ENCODE measurements at places on chromosomes 4 and X. TPM values are rescaled to one million over a fixed set of nuclear protein-coding genes. Genes with fewer than 3 reads are reported as not detected.

Gene GAGE12F
- polyA plus RNA-seq: not detected

Gene UGT2B17
- polyA plus RNA-seq: not detected

Gene ADGRL3
- 19.5 TPM for polyA plus RNA-seq

Gene CENPI
- 5.1 TPM for polyA plus RNA-seq

Gene UNC5C
- 0.46 TPM for polyA plus RNA-seq

Gene CYBB
- polyA plus RNA-seq: 17.6 TPM

Gene ZNF41
- 10.2 TPM for polyA plus RNA-seq

Gene GRIA2
- polyA plus RNA-seq: 5.9 TPM

Gene SHROOM4
- 4.3 TPM for polyA plus RNA-seq

Gene CLDN2
- polyA plus RNA-seq: 0.75 TPM

Gene CRMP1
- polyA plus RNA-seq: 19.4 TPM

Gene MOB1B
- polyA plus RNA-seq: 32.1 TPM

DNA sequence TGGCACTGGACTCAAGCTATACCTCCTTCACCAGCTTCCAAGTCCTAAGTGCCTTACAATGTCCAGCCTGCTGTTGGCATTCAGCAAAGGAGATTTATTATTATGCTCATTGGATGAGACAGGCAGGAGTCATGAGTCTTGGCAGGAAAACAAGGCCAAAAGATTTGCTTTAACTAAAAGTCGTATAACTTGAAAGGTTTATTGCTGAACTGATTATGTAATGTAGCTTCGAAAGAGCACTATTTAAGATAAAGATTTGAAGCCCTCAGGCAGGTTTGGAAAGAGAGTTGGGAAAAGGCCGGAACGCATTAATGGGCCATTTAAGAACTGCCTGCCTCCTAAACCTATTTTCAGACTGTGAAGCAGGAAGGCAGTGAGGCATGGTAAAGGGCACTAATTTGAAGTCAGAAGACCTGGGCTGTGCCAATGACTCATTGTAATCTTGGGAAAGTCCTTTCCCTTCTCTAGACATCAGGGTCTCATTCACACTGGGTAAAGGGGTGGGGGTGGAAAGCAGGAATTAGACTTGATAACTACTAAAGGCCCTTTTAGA is 280.5 kb upstream of the EDA2R start:
- DNase-seq: no peak

DNA sequence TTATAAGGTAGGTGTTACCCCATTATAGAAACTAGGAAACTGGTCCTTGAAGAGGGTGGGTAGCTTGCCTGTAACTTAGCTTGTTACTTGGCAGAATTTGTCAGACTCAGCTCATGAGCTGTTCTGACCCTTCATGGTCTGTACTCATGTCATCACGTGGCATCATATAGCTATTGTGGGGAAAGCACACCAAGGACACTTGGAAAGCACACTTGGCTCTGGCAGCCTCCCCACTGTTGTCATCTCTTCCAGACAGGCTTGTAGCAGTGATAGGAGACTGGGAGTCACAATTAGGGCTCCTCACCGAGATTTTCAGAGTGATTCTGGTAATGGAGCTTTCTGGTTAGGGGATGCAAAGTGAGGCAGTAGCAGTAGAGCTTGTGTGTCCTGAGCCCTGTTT is 30.4 kb downstream of the ADH5 start:
- DNase-seq: no peak

DNA sequence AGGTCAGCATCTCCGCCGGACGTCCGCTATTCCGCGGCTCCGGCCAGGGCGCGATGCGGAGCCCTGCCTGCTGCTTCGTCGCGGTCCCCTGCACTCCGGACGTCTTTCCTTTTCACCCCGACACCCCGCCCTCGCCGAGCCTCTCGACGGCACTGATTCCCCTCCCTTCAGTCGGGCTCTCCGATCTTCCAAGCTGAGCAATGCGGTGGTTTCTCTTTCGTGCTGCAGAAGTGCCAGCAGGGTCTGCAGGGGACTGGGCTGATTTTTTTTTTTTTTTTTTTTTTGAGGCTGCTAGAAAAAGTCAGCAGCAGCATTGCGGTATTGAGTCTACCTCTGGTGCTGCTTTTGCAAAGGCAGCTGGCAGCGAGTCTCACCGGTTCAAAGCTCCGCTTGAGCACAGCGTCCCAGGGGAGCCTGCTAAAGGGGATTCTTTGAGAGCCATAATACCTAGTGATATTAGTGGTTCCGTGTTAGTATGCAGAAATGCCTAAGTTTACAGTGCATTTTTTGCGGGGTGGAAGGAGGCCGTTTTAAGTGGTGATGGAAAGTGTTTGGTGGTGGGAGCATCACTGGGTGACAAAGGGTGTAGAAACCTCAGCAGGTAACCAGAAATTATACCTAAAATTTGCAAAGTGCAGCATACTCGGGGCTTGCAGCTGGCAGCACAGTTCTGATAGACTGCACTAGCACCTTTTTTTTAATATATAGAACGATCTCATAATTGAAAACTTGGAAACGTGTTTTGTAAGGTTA is 969 bp downstream of the STIM2 start:
- no peak for DNase-seq

DNA sequence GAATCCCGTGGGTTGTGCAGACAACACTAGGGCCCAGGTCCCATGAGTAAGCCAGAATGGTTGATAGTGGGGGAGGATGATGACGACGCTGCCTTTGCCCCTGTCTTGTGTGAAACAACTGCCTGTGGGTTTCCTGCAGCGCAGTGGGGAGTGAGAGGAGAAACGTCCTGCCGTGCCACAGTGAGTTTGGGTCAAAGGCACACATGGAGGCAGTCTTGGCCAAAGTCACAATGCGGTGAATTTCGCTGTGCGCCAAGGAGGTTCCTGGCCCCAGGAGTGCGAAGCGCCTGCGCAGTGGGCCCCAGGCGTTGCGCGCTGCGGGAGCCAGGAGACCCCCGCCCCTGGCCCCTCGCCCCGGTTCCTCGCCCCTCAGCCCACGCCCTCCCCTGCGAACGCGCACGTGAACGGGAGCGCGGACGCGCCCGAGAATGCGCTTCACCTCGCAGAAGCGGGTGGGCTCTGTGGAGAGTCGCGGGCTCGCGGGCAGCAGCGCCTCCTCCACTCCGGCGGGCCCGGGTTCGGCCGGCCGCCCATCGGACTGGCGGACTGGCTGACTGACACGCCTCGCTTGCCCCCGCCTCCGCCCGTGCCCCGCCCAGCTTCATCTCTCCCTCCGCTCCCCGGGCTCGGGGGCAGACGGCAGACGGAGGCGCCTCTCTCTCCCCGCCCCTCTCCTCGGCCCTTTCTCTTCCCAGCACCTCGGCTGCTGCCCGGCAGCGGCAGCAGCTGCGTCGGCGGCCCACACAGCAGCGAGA is at the start of gene NUDT10:
TSS of gene NUDT10 (plus strand) at position 635 of the 755 bp plus-strand sequence. CDS start 144 bp downstream, outside the sequence.
- DNase-seq: no peak

DNA sequence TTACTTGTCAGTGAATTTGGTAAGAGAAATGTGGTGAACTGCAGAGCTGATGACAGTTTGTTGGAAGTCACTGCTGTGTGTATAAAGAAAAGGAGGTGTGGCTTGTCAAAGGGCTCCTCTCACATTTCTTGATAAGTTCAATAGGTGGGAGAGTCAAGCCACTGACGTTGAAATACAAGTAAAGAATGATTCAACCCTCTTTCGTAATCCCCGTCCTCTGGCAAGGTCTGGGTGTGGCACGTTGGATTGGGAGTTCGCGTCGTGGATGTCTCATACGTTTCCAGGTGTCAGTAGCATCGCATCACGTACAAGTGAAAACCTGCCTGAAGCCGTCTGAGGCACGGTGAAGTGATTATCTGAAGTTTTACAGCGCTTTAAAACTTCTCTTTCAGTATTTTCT is 76.4 kb downstream of the EGF start:
- DNase-seq: no peak

DNA sequence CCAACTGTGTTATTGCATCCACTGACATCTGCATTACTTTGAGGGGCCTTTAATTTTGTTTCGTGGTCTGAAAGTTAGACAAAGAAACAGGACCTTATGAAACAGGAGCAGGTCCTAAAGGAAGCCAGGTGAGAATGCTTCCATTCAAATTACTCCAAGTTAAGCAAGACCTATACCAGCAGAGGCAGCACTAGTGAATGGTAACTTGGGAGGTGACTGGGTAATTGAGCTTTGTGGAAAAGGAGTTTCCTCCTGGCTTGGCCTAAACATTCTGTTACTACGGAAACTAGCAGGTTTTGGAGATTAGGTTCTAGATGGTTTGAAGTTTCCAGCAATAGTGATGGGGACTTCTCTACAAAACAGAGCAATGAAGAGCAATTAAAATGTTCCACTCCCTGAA is 173.5 kb downstream of the NKX6-1 start:
- DNase-seq: no peak

- no peak for DNase-seq
Measured at GRCh38 chrX:97389761-97390192, 506.1 kb downstream of the RPA4 start.

- DNase-seq: no peak
Measured at GRCh38 chr4:7238300-7238960, 46.1 kb downstream of the SORCS2 start.

GRCh38 chrX:142977128-142977914 is 48.4 kb upstream of the SPANXN4 start:
- no peak for DNase-seq

- DNase-seq: no peak
Measured at GRCh38 chr4:108350332-108350731, 181.6 kb upstream of the LEF1 start.

DNA sequence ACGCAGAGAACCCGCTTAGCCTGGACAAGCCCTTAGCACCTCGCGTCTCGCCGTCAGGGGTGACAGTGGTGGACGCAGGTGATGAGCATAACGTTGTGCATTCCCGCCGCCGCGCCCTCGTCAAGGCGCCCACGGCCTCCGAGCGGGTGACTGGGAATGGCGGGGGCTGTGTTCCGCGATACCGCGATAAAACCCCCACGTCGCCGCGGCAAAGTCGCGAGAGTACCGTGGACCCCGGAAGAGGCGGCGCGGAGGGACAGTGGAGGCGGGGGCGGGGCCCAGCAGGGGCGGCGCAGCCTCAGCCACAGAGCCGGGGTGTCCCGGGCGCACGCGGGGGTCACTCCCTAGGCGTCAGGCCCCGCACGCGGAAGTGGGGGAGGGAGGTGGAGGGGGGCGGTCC is 53.8 kb downstream of the ZFYVE28 start:
- no peak for DNase-seq

- DNase-seq: no peak
Measured at GRCh38 chr4:38009421-38009820, 49.2 kb downstream of the PTTG2 start.

- DNase-seq: no peak
Measured at GRCh38 chrX:119942173-119942819, 1.3 kb downstream of the NKAP start.

GRCh38 chr4:186749611-186750281 is 26.1 kb upstream of the FAT1 start:
- no peak for DNase-seq

DNA sequence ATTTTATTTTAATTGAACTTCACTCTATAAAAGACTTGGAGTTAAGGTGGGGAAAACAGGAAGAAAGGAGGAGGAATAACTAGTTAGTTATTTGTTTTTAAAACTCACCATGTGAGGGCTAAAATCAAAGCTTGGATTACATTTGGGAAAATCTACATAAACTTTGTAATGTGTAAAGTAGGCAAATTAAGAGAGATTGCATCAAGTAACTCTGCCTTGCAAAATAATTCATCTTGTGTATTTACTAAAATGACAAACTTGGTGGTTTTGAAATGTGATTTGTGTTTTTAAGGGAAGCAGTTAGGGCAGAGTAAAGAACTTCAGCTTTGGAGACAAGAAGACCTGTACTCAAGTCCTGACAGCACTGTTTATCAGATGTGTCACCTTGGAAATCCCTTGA is 43.3 kb upstream of the RASSF6 start:
- DNase-seq: no peak

DNA sequence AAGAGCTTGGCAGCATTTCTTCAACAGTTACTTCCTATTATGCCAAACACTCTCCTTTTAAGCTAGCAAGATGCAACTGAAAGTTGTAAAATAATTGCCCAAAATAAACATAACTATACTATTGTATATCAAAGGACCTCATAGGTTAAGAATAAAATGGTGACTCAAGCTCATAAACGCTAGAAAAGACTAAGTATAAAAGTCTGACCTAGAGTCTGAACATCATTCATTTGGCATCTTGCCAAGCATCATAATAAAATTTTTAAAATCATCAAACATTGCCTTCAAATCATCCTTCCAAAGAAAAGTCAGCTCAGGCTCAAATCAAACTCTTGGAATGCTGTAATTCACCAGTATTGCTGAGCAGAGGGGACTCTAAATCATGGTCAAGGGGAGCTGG is 281.2 kb downstream of the QDPR start:
- DNase-seq: no peak

- DNase-seq: no peak
Measured at GRCh38 chr4:48931459-48931858, 24.9 kb upstream of the OCIAD2 start.

DNA sequence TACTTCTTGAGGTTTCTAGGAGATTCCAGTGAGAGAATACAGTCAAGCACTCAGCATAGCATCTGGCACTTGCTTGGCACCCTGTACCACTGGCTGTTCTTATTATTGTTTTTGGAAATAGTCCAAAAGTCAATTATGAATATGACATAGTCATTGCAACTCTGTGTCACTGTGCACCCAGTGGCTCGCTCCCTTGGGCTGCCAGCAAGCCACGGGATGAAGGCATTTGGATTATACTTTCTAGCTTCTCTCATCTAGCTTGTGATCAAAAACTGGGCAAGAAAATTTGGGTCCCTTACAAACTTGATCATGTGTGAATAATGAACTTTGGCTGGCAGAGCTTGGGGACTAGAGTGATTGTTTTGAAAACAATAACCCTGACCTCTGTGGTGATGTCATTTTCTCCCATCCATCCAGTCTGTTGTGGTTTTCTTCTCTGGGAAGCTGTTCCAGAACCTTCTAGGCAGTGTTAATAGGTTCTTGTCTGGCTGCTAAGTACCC is 32.7 kb upstream of the LIMCH1 start:
- no peak for DNase-seq

DNA sequence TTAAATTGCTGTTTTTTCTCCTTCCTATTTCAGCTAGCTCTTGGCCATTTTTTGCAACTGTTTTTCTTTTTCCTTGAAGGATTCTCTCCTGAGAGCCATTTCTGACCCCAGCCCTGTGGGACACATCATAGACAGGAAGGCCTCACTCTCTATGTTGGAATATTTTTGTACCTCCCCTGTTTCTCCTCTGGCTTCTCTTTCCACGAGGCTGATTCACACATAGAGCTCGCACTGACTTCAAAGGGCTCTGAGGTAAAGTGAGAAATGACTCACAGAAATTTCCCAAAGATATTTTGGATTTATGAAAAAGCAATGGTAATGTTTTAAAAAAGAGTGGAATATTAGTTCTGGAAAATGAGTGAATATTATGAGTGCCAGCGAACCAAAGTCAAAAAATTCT is 181.7 kb upstream of the IGFBP7 start:
- DNase-seq: no peak

DNA sequence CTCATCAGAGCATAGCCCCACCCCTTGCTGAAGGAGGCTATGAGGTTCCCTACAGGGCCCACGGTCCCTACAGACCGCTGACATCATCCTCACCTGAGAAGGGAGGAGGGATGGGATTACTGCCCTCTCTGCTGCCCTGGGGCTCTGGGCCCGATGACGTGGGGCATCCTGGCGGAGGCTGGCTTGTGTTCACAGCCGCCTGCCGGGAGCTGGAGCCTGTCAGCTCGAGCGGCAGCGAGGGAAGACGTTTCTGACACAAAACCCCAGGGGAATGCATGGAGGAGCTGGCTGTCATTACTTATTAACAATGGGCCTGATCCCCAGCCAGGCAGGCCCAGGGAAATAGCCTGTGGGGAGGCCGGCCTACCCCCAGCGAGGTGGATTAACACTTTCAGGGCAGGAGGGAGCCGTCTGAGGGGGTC is 106.6 kb upstream of the ATP6AP2 start:
- no peak for DNase-seq

Measured in forelimb muscle (tissue), 1 donor.